ENCODE measurements at places on chromosomes 3 and 15.

GRCh38 chr3:168427156-168427555, 331.4 kb upstream of the GOLIM4 start:
- DNase-seq = no peak

- no peak for DNase-seq
These were observed 115.4 kb downstream of the NEK10 start for GRCh38 chr3:27253831-27254230.

GRCh38 chr3:17645074-17645698, 97.2 kb downstream of the TBC1D5 start:
- DNase-seq = peak; percentile 86

- DNase-seq = peak; percentile 59
These were observed at the start of gene SOX2 for GRCh38 chr3:181711325-181712135. Gene SOX2 (plus strand): TSS chr3:181711925. CDS start chr3:181712361, 436 bp downstream.

- DNase-seq = peak; percentile 22
These were observed 154.7 kb upstream of the GOLIM4 start for GRCh38 chr3:168250415-168250861.

DNA sequence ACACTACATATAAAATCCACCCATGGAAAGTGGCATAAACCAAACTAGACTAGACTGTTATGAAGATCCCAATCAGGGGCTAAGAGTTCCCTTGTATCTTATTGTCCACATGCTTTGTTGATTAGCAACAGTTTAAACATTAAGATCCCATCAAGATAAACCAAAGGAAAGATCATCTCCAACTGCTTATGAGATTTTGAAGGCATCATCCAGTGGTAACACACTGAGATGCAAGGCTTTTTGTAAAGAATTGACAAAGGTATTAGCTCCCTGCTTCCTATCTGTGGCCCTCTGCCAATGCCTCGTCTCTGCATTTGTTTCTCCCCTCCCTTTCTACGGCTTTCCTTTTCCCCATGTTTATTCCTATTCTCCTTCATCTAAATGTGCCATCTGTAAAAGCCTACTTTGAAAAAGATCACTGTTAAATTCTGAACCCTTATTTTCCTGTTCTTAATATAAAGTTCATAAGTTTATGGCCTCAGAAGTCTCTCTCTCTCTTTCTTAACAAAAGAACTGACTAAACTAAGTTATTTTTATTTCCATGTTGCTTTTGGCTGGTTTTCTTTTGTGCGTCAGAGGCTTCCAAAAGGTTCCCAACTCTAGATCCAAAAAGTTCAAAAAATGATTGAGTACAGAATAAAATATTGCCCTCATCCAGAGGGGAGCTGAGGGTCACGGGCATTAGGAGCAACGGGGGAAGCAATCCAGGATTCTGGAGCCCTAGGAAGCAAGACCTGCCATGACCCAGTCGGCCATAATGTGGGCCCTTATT, 5.5 kb downstream of the PLD1 start:
- DNase-seq = no peak

DNA sequence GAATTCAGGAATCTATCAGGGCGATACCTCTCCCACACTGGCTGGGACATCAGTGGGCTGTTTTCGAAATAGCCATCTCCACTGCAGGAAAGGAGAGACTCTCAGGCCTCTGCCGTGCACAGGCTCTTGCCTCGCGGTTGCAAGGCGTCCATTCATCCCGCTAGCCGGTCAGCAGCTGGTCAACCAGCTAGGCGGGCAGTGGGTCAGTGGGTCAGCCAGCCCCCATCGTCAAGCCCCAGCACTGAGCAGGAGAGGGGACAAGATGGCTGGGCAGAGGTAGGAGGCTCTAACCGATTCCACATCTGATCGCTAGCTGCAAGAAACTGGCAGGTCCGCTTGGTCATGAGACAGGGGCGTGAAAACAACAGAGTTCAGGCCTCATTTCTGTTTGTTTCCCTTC, 45.1 kb downstream of the MUC4 start:
- DNase-seq = no peak

- no peak for DNase-seq
These were observed 60.1 kb upstream of the CCR4 start for GRCh38 chr3:32891365-32891764.

DNA sequence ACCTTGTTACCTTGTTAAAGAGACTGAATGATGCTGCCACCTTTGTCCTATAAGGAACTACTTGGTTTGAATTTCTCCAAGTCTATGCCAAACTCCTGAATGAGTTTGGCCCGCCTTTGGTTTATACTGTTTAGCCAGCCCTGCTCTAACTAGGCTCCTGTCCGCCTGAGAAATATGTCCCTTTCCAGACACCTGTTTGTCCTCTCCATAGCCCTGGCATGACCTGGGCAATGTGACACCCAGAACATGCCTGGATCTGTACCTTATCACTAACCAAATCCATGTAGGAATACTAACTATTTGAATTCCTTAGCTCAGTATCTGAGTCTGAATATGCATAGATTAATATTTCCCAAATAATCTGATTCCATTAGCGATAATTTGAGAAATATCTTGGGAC, 24.4 kb upstream of the TMC3 start:
- DNase-seq = no peak

GRCh38 chr15:50747523-50747922, 18.0 kb downstream of the SPPL2A start:
- DNase-seq = no peak

GRCh38 chr15:37098468-37099318, 1.7 kb downstream of the MEIS2 start:
- peak; percentile 50 for DNase-seq

DNA sequence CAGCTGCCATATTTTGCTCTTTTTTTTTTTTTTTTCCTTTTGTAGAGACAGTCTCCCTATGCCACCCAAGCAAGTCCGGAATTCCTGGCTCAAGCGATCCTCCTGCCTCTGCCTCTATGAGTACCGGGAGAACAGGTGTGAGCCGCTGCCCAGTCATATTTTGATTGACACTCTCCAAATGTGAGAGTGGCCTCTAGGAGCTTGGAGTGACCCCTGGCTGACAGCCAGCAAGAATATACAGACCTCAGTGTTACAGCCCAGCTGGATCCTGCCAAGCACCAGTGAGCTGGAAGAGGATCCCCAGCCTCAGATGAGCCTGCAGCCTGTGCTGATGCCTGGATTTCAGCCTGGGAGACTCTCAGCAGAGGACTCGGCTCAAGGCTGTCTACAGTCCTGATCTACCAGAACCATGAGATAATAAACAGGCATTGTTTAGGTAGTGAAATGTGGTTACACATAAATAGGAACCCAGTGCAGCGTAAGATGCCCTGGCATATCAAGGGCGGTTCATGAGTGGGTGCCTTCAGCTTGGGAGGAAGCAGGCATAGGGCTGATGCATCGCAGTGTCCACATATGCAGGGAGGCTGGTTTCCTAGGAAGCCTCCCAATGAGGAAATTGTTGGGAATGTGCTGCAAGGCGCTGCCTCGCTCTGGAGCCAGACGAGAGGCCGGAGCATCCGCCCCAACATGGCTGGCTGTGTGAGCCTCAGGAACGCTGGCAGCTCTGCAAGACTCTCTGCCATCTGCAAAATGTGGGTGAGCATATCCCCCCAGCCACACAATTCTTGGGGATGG, 38.9 kb upstream of the ATP10A start:
- peak; percentile 10 for DNase-seq

DNA sequence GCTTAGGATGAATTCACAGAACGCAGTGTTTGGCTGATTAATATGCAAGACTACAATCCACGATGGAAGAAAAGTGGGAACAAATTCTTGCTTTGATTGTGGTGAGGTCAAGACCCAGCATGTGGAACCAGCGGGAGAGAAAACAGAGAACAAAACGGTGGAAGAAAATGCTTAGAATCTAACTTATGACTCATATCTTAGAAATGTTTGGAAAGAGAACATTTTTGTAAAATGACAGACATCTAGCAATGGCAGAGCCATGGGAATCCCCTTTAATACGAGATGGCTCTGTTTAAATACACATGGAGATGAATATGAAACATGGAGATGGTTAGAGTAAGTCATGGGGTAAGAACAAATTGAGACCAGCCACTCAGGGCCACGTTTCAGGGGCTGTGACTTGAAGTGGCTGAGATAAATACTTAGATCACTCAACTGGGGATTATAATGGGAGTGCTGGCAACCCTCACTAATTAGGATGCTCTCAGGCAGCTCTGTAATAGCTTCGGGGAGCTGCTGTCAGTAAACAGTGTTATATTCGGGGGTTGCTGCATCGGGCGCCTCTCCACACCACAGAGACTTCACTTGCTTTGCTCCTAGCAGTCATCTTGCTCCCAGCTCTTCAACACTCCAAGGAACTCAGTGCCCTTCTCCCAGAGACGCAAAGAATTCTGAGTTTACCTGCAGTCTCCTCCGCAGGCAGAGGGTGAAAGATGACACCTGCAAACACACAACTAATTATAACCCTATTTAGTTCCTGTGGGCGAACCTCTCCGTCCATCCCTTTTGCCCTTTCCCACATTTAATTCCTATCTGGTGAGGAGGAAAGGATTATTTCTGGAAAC, 68.0 kb upstream of the ONECUT1 start:
- no peak for DNase-seq

GRCh38 chr3:168653255-168653654, 557.5 kb upstream of the GOLIM4 start:
- DNase-seq = no peak

DNA sequence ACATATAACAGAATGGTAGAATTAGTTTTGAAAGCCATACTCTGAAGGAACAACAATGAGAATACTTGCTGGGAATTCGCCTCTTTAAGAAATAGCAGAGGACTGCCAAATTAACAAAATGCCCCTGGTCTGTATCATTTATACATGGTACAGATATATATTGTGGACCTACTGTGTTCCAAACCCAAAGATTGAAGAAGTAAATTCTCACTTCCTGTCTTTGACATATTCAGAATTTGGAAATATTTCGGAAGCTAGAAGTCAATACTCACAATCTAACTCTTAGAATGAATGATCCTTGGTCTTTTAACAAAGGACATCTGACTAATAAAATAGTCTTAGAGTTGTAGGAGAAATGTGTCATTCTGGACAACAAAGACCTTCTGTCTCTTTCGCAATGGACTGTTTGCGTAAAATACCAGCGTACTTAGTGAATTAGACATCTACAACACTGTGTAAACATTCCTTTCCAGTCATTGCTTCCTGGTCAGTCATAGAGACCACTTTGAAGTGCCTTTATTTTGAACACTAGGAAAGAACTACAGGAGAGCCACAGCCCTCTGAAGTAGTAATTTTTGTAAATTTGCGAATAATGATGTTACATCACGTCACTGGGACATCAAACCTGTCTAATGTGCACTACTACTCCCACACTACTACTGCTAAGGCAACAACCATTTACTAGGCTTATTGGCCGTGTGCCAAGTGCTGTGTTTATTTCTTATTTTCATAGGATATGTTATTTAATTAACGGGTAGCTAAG, 68.0 kb downstream of the CHL1 start:
- DNase-seq = no peak

DNA sequence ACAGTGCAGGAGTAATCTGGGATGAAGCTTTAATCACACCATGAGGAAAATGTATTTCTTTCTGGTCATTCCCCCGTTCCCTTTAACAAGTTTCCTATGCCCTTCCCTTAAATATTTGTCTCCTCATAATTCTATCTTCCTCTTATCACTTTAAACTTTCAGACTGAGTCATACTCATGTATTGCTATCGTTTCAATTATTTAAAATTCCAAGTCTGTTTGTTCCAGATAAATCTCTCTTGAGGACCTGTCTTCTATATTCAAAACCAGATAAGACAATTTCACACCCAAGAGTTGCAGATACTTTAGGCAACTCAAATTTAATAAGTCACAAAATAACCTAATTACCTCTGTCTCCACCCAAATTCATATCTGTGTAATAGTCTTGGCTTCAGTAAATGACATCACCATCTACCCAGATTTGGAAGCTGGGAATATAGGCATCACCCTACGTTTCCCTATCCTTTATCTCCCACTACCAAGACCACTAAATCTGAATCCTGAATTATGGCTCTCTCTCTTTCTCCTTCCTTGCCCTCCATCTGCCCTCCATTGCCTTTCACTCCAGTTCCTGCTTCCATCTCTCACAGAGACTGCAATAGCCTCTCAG, 220.1 kb downstream of the PYDC2 start:
- no peak for DNase-seq

GRCh38 chr3:55807210-55807609, 320.1 kb upstream of the WNT5A start:
- peak; percentile 1 for DNase-seq

- no peak for DNase-seq
These were observed 33.1 kb downstream of the QTRT2 start for GRCh38 chr3:114089675-114090074.

DNA sequence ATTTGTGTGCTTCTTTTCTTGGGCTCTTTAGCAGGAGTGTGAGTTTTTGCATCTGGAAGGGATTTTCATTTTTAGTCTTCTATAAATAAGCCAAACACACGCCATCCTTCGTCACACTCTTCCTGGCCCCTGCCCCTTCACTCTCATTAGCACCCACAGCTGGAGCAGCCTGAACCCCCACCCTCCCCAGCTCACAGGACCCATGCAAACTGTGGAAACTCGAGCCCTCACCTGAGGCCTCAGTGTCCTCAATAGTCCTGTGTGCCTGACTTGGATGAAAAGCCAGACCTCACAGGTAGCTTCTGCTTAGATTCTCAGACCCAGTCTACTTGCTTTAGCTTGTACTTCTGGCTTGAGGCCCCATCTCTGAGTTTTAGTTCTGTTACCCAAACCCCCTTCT, 167.9 kb downstream of the MTHFS start:
- DNase-seq = no peak

GRCh38 chr3:179081885-179082284, 10.3 kb upstream of the ZMAT3 start:
- no peak for DNase-seq

DNA sequence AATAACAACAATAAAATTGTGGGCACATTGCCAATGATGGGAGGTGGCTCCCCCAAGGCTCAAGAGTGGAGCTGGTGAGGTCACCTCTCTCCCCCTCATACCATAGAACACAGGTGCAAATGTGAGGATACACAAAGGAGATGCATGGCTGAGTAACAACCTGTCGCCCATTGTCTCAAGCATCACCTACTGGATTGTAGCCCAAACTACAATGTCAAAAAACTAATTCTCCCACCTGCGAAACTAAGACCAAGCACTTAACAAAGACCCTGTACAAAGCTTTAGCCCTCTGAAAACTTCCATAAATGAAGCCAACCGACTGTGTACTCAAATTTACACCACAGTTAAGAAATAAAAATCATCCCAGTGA, 50.4 kb upstream of the IGSF11 start:
- no peak for DNase-seq

DNA sequence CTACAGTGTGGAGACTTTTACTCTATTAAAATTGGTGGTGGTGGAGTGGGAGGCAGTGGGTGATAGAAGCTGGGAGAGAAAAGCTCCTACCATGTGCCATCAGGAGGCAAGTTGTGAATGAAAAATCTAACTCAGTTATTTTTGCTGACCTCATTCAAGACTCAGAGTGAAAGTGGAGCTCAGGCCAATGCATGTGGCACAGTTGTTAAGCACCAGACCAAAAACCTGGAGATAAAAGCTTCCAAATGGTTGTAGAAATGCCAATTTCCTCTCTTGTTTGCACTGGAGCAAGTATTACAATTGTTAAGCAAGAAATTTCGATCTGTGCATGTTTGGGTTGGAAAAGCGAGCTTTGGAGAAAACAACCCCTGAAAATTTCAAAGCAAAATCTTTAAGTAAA, 81.5 kb upstream of the PRICKLE2 start:
- no peak for DNase-seq
